Stimulated activated CD4-positive, alpha-beta T cell treated with anti-CD3 and anti-CD28 coated beads, Interleukin-15, amount 100 ng/mL, for 24 hours (primary cell): ENCODE measurements at places on chromosomes 5 and 9.

- no peak for DNase-seq
Measured at GRCh38 chr5:113065626-113066025, 89.0 kb downstream of the DCP2 start.

DNA sequence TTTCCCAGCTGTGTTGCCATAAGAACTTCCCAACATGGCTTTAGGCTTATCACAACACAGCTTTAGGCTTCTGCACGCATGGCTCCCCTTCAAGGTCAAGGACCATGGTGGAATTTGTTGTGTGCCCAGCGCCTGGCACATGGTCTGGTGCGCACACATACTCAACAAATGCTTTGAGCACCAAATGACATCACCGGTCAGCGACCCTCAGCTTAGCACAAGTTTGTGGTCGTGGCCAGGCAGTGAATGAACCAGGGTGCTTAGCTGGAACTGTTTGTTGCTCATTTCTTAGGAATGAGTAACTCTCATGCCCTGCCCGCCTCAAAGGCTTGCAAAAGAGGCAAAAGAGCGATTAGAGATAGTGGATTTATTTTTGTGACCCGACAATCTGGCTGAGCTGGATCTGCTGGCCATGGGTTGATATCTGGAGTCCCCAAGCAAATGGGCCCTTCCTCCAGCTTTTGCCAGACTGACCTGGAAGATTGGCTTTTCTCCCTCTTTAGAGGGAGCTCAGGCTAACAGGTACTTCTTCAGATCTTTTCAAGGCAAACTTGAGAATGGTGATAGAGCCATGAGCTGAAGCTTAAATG lies 58.9 kb downstream of the DAP start:
- DNase-seq, result no peak

- no peak for DNase-seq
Measured at GRCh38 chr5:19739671-19740070, 248.3 kb downstream of the CDH18 start.

- no peak for DNase-seq
Measured at GRCh38 chr5:142403583-142403982, 78.8 kb upstream of the SPRY4 start.

DNA sequence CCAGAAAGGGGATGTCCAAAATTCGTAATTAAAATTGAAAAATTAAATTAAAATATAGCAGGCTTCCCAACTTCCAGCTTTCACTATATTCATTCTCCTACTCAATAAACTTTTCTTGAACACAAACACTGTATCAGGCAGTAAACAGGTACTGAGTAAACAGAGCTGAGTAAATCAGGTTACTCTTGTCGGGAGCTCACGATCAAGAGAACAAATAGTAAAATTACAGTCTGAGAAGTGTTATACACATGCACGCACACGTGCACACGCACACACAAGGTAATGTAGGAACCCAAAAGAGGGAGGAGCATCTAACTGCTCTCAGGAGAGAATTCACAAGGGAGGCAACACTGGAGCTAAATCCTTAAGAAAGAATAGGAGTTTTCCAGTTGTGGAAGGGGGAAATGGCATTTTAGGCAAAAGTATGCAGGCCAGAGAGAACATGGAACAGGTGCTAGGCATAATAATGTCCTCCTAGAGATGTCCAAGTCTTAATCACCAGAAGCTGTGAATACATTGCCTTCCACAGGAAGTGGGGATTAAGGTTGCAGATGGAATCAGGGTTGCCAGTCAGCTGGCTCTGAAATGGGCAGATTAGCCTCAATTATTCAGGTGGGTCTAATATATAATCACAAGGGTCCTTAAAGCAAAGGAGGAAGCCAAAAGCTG lies 598.8 kb upstream of the BRINP1 start:
- DNase-seq, result no peak

DNA sequence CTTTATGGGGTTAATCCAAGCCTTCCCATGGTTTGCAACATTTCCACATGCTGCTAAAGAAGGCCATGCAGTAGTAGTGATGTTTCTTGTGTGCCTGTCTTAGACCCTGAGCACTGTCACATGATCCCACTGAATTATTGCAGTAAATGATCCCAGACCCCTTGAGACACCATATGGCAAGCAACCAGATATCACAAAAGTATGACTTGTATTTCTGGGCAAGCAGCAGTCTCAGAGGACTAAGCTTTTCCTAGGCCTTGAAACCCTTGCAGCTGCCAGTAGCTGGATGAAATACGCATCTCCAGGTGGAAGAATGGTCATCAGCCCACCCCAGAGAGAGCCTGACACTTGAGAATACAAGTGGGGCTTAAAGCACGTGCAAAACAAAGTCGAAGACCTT lies 41.8 kb downstream of the CDO1 start:
- DNase-seq, result no peak

GRCh38 chr5:72623936-72624335 lies 116.7 kb upstream of the ZNF366 start:
- no peak for DNase-seq

DNA sequence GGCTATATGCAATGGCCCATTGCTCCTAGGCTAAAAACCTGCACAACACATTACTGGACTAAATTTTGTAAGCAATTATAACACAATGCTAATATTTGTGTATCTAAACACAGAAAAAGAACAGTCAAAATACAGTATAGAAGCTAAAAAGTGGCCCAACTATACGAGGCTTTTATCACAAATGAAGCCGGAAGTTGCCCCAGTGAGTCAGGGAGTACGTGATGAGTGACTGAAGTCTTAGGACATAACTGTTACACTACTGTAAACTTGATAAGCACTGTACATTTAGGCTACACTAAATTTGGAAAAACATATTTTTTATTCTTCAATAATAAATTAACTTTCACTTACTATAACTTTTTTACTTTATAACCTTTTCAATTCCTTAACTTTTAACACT lies 105.2 kb upstream of the PRR16 start:
- no peak for DNase-seq

- no peak for DNase-seq
Measured at GRCh38 chr9:123065196-123065595, 31.7 kb downstream of the GPR21 start.

DNA sequence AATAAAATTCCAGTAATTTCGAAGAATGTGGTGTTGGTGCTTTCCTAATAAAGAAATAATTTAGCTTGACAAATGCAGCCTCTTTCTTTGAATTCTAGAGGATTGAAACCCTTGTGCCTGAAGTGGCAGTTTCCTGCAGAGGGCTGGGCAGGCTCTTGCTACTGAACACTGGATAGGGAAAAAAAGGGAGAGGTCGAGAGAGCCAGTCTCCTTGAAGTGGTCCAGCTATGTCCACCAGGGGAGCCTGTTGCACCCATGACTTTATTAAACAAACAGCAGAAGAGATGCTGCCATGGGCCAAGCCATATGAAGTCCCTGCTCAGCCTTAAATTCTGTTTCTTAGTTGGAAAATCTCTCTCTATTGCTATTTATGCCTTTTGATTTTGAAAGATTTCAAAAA lies 178.4 kb downstream of the SMARCA2 start:
- DNase-seq, result no peak

- no peak for DNase-seq
Measured at GRCh38 chr5:65468633-65469032, 13.1 kb downstream of the ADAMTS6 start.

GRCh38 chr9:128051932-128052709 lies 15.0 kb downstream of the NAIF1 start:
- DNase-seq, result no peak

- DNase-seq, result no peak
Measured at GRCh38 chr5:42880496-42881150, 68.9 kb upstream of the SELENOP start.

- DNase-seq, result no peak
Measured at GRCh38 chr5:54742417-54742891, 224.9 kb downstream of the SNX18 start.

- DNase-seq, result no peak
Measured at GRCh38 chr5:145917288-145917687, 19.1 kb upstream of the SH3RF2 start.
